Stimulated activated naive CD4-positive, alpha-beta T cell treated with Interleukin-2 at 50 U/mL for 16 hours (primary cell): ENCODE measurements at places on chromosomes 6 and 20.

DNA sequence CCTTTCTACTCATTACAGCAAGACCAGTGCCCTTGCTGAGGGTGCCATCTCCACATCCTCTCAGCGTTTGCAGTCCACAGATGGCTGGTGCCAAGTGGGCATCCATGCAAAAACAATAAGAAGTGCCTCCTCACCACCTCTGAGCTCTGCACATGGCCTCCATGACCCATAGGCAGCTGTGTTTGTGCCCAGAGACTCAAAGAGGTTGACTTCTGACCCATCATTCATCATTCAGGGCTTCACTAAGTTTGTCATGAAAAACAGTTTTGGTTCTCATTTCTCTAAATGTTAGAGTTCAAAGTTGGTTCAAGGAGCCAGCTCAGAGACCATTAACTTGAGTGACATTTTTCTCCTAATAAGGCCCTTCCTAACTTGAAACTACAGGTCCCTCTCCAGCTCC is 512.6 kb upstream of the MAP3K7 start:
- no peak for DNase-seq

DNA sequence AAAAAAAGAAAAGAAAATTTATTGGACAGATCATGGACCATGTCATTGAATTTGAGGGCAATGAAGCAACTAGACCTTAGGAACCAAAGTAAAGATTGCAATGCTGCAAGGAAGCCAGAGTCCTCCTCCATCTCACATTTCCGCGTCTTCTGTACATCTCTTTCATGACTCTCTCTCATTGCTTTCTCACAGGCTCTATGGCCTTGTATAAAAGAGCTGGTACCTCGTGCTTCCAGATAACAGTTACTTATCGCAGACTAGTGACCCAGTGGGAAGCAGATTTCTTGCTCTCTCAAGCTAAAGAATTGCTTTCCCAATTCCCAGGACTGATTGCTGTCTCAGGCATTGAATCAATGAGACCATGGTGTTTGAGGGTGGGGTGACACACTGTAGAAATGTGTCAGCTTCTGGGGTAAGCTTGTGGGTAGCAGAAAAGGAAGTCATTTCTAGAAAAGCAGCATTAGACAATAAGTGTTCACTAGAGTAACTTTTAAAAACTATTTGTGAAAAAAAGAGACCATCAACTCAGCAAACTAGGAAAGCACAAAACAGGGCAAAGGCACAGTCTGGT is 635.3 kb downstream of the UTRN start:
- no peak for DNase-seq

DNA sequence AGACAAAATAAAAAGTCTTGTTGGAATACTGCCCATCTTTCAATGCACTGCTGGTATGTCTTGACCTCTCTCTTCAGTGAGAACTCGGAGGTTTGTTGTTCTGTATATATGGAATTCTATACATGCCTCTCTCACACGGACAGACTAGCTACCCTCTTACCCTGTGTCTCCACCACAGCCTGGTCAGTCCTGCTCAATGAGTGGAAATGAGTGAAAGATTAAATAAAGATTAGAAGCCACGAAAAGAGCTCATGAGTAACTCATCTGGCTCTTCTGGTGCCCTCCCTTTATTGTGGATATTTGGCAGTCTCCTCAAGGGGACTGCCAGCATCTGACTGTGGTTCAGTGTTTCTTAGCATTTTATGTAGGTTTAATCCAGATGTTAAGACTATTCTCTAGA is 262.8 kb upstream of the MAP3K7 start:
- no peak for DNase-seq

DNA sequence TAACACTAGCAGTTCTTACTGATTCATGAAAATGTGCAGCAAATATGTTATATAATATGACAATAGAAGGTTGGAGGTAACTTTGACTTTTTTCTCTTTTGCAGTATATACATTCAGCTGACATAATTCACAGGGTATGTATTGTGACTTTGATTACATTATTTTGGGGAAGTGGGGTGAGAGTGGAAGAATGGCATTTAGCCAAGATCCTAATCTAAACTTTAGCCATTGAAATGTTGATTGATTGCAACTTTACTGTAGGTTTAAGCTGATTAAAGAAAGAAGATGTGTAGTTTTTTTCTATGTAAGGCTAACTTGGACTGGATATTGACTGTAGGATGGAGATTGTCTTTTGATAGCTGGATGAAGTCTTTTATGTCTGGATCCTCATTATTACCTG is 46.0 kb downstream of the MAPK14 start:
- no peak for DNase-seq

DNA sequence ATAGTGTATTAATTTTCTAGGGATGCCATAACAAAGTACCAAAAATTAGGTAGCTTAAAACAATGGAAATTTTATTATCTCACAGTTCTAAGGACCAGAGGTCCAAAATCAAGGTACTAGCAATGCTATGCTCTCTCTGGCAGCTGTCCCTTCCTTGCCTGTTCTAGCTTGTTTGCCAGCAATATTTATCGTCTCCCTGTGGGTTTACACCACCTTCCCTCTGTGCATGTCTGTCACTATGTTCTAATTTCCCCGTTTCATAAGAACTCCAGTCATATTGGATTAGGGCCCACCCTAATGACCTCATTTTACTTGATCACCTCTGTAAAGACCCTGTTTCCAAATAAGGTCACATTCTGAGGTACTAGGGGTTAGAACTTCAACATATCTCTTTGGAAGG is 217.2 kb downstream of the IBTK start:
- DNase-seq: no peak

GRCh38 chr6:6978731-6979130 is 129.0 kb upstream of the RREB1 start:
- no peak for DNase-seq

DNA sequence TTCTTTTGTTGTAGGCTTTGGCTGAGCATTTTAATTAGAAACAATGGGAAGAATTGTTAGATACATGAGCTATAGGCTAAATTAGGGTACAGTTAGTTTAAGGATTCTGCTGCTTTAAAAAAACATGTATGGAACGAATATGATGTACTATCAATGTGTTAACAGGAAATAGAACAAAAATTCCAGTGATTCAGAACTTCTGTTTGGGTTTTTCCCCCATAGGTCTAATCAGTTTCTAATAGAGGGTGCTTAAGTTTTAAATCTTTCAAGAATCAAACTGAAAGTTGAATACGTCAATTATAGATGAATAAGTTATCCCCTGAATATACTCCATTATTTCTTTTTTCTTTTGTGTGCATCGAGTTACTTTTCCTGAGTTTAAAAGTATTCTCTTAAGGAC is 1.9 kb downstream of the TAB2 start:
- no peak for DNase-seq

- DNase-seq: no peak
These were observed 382 bp downstream of the SFT2D1 start for GRCh38 chr6:166341977-166342348.

DNA sequence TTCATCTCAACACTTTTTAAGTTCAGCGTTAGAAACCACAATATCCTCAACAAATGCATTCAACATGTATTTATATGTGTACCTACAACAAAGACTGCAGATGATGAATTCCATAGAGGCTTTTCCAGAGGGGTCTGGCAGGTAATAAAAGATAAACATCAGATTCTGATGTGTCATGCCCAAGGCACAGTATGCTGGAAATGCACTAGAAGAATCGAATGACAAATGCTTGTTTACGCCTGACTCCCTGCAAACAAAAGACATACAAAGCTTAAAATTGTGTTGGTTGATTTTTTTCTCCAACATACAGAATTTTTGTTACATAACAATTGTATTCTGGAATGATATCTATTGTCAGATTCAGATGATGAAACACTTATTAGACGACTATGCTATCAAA is at the start of gene LGSN:
LGSN (minus strand) TSS at position 45 of the 400 bp plus-strand sequence; CDS start at position 5, 40 bp downstream.
- DNase-seq: no peak

DNA sequence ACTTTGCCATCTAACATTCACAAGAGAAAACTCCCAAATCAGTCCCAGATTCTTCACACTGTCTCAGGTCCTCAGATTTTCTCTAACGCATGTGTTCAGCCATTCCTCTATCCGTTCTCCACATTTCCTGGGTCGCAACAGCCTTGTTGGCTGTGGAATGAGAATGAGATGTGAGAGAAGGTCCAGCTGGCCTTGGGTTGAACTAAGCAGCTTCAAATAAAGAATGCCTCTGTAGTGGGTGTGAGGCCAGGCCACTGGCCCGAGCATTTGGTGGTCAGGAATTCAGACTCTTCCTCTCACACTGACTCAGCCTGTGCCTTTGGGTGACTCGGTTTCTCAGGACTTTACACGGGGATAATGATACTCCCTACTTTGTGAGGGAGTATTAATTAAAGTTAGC is 73.8 kb upstream of the CCN6 start:
- DNase-seq: no peak

DNA sequence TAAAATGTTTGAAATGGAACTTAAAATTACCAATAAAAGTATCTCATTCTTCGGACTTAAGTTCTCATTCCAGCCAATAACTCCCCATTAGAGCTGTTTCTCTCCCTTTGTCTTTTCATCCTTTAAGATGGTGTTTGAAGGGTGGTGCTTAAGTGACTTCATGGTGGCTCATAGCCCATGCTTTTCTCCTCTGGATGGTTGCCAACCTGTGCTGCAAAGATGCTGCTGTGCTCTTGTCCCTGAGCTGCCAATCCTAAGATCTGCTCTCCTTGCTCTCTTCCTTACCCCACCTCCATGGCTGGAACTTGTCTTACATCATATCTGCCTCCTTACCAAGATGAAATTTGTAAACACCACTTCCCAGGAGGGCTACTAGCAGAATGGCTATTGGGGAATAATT is 31.6 kb upstream of the PNRC1 start:
- DNase-seq: no peak

DNA sequence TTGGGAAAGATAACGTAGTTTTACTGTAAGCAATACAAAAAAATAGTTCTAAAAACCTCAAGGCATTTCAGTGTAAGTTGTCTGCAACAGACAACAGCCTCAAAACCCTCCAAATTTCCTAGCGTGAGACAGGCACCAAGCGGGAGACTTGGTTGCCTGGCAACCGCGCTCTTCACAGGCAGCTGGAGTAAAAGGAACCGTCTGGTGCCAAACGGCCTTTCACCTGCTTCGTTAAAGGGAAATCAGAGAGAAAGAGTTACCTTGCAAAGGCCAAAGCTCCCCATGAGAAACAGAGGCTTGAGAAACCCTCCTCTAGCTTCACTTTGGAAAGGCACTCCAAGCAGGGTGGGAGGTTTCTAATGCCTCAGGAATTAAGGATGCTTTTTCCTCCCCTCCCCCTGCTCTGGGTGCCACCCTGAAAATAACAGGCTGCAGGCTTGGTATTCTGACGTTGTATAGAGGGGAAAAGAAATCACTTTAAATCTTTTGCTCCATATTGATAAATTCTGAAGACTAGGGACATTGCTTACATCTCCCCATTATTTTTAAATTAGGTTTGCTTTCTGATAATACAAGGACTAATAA is 129.7 kb upstream of the UFL1 start:
- no peak for DNase-seq

GRCh38 chr6:97292671-97293070 is 9.7 kb upstream of the MMS22L start:
- DNase-seq: no peak
